ENCODE measurements at places on chromosomes 11 and 22. TPM values are rescaled to one million over a fixed set of nuclear protein-coding genes. Genes with fewer than 3 reads are reported as not detected.

The NNMT gene
- 987 TPM for total RNA-seq

- no peak for DNase-seq
These were observed 78.4 kb downstream of the IGLL1 start for GRCh38 chr22:23501708-23502107.

DNA sequence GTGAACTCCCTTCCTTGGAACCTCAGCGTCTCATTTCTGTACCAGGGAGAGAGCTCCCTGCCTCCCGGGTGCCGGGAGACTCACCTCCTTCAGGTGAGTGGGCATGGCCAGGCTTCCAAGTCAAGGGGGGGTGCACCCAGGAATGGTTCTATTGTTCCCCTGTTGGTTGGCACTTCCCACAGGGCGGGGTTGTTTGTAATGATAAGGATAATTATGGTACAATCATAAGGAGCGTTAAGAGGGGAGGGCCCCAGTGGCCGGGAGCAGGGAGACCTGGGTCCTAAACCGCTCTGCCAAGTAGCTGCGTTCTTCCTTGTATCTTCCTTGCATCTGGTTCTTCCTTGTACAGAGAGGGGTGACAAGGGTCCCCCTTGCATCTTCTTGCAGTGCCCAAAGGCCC is 79.1 kb downstream of the LRRC32 start:
- DNase-seq: no peak

The MMP8 gene
- total RNA-seq: 0.33 TPM

The HSPB2 gene
- 0.98 TPM for total RNA-seq

The CBLIF gene
- not detected for total RNA-seq

GRCh38 chr11:31355817-31356216 is 13.7 kb downstream of the DCDC1 start:
- no peak for DNase-seq

The GRK3 gene
- 49.1 TPM for total RNA-seq

The OR52N4 gene
- not detected for total RNA-seq

GRCh38 chr22:44336962-44337677 is 24.4 kb upstream of the SHISAL1 start:
- DNase-seq: no peak

- no peak for DNase-seq
These were observed 93.5 kb downstream of the PDHX start for GRCh38 chr11:35009944-35010342.

The KDM4E gene
- not detected for total RNA-seq

DNA sequence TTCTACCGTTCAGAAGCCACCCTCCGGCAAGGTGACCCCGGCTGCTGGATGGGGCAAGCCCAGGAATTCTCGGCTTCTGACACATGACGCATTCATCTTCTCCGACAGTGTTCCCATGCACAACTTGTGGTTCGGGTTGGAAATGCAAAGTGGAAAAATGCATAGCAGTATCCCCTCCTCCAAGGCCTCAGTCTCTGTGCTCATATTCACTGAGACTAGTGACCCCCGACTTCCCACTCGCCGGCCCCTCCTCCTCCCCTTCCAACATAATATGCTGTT is 70.0 kb upstream of the NTM start:
- no peak for DNase-seq

The FUT4 gene
- total RNA-seq: 5.3 TPM

DNA sequence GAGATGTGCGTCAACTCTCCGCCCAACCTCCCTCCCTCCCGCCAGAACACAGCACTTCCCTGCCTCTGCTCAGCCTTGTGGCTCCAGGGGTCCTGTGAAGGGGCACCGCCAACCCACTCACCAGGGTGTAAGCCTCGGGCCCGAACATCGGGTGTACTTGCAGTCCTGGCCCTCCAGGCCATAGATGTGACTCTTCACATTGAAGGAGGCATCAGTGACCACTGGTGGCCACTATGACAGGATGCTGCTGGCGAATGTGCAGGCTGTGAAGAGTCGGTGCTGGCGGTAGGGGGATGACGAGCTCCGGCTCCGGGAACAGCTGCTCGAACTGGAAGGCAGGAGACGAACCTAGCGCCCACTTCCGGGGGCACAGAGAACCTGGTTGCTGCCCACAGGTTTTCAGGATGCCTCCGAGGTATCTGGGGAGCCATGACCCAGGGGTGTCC is 97.4 kb downstream of the MED15 start:
- DNase-seq: no peak

GRCh38 chr22:32903507-32903906 is 102.0 kb downstream of the TIMP3 start:
- DNase-seq: no peak

DNA sequence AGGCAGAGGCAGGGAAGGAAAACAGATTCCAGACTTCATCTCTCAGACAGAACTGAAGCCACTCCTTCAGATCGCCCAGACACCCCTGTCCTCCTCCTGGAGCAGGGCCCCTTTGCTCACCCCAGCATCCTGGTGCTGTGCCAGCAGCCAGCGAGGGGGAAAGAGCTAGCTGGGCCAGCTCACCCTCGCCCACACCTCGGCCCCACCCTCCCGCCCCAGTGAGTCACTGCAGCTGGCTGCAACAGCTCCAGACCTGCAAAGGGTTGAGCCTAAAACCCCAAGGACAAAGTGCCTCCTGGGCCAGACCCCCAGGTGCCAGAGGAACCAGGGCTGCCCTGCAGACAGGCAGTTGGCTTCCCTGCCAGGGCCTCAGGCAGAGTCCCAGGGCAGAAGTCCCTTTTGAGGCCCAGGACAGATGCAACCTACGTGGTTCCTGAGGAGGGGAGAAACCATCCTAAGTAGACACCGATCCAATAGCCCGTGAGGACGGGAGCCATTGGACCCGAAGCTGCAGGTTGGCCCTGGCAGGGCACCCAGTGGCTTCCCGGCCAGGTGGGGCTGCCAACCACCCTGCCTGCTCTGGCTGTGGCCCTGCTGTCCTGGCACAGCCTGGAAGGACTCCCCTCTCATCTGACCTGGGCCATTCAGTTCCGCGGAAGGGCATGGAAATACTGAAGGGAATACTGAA is 7.2 kb downstream of the AHNAK start:
- no peak for DNase-seq

DNA sequence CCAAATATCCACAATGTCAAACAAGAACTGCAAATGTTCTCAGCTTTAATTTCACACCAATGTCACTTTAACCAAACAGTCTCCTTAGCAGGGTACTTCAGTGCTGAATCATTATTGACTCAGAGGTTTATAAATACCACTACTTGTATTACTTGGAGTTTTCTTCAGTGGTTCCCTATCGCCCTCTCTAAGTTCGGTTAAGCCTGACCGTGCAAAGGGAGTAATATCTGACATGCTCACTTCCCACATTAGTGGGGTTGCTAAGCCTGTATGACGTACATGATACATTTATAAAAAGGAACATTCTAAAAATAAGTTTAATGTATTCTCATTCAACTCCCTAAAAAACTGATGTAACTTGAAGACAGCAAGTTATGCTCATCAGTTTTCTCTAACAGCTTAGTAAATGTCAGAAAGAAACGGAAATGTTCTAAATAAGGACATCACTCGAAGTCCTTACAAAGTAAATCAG is 93.1 kb upstream of the ZC3H12C start:
- DNase-seq: no peak
